Right kidney (tissue), 9 donors: ENCODE measurements at places on chromosomes 2 and 18.

- DNase-seq = no peak
Measured at GRCh38 chr2:192773044-192773443, 578.3 kb upstream of the TMEFF2 start.

GRCh38 chr2:127164761-127165538, 55.1 kb downstream of the CYP27C1 start:
- no peak for DNase-seq

GRCh38 chr2:36802952-36803351, 106.4 kb downstream of the VIT start:
- DNase-seq = no peak

DNA sequence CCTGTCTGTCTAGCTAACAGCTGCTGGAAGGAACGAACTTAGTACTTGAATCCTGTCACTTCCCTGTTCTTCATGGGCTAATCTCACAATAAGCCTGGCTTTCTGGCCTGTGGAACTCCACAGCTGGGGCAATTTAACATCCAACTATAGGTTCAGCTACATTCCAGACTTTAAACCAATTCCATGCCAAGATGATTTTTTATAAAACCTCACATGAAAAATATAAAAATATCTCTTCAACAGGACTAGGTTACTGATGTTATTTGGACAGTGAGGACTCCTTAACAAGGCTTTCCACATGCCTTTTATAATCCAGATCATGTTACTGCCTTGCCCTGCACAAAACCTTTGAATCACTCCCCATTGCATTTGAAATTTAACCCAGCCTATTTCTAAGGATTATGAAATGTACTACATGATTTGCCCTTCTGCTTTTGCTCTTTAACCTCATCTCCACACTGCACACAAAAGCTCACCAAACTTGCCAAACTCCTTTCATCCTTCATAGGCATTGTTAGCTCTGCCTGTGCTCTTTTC, 863.2 kb upstream of the CHAC2 start:
- DNase-seq = no peak

DNA sequence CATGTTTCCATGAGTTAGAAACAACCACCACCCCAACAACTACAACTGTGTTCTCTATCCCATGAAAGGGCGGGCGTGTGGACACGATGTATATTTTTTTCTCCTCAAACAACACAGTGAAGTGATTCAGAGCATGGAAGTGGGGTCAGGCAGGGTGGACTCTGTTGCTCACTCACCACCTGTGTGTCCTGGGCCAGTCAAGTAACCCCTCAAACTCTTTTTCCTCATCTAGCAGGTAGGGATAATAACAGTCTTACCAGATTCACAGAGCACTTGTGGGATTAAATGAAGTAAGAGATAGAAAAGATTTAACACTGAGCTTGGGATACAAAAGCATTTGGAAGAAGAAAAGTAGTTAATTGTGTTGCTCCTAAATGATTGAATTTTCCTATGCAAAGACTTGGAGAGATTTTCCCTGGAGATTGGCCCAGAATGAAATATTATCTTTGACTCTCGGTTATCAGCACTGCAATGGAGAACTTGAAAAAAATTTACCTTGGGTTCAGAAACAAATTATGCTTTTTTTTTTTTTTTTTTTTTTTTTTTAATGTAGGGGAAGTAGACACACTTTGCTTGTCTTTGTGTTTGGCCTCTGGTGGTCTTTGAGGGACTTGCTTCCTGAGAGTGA, 161.9 kb upstream of the EPAS1 start:
- DNase-seq = no peak

- no peak for DNase-seq
Measured at GRCh38 chr2:210195101-210195852, 24.1 kb upstream of the KANSL1L start.

DNA sequence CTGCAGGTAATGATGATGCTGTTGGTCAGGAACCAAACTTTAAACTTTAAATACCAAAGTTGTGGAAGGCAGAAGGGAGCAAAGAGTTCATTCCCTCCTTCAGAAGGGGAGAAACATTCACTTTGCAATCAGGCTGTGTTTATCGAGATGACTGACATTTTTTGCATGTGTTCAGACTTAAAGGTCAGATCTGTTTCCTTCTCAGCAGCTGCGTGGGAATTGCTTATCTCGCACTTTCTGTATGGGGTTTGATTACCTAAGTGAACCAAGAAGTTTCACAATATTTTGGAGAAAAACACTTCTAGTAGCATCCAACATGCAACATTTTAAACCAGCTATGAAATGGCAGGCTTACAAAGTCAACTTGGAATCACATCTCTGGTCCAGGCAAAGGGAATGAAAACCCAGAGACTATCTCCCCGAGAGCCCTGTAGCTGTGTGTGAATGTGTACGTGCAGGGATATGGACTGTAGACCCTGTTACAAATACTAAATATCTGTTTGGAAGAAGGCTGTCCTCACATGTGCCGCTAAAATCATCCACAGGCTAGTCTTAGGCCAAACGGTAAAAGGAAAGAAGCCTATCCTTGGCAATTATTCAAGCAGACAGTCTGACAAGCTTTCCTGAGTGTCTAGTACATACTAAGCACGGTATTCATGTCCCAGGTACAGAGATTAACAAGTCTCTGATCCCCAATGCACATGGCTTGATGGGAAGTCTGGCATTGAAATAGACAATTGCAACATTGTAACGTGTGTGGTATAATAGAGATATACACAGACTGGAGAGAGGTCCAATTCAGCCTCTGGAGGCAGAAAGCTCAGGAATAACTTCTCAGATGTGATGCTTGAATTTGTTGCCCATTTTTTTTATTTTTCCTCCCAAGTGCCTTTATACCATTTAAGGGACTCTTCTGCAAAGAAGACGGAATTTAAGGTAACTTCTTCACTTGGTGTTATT, 483.1 kb downstream of the DPP10 start:
- DNase-seq = no peak

DNA sequence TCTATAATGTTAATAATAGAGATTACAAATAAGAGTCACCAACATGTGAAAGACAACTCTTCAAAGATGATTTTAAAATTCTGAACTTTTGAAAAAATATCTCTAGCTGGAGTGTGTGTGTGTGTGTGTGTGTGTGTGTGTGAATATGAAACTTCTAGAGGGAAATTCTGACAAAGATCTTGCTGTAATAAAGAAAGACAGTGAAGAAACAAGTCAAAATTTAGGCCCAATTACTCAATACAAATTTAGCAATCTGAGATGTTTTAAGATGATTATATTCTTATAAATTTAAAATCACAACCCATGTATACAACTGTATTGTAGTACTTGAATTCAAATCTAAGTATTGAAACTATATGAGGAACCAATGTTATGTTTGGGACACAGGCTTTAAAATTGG, 57.2 kb upstream of the UGP2 start:
- DNase-seq = no peak

DNA sequence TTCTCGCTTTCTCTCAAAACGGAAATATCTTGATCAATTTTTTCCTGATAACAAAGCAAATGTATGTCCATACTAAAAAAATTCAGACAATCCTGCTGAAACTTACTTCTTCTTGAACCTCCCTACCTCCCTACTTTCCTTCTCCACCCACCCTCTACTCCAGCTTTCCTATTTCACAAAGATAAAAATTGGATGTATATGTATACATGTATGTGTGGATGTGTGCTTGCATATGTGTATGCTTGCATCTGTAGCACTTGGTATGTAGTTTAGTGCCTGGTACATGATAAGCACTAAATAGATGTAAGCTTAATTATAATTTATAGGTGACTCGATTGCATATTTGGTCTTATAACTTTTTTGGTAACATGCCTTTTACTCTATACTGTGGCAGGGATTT, 167.5 kb upstream of the ITGA4 start:
- no peak for DNase-seq

DNA sequence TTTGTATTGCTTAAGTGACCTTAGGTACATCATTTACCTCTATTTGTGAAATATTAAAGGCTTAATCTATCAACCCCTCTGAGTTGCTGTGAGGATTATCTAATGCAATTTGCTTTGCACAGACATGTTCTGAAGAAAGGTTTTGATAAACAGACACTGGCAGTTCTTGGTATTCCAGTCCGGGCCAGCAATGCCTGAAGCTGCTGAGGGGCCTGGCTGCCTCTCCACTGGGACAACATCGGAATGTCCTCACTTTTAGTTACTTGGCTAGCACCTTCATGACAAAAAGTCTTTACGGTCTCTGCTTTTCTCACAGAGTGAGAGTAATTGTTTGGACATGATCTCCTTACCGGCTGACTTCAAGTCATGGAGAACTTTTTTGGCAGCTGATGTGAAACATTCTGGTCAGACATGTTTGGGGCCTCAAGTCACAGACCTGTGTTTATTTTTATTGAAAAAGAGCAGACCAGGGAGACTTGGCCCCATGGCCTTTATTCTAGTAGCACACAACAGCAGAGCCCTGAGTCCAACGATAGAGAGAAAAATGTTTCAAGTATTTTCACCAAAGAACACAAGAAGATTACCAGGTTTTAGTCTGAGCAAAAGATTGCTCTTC, 1112.3 kb upstream of the FANCL start:
- DNase-seq = no peak

DNA sequence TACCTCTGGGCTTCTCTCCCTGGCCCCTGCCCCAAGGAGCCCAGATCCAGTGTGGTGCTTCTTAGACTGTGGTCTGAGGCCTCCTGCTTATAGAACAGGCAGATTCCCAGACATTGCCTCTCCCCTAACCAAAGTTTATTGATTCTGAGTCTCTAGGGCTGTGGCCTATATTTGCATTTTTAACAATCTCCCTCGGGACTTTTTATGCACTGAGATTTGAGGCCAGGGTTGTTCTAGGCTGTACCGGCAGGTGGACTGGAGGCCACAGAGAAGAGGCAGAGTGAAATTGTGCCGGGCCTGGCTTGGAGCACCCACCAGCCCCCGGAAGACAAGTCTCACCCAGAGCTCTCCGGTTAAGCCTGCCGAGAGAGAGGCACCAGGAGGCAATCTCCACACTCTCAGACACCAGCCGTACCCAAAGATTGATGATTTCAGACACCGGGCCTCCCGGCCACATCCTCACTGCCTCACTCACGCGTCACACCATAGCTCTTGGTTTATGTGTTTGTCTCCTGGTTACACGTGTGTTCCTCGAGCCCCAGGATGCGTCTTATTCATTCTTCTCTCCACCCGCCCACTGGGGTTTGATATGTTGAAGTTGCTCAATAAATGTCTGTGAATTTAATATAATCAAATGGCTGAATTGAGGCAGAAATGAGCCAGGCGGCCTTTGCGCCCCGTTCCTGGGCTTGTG, 203.7 kb downstream of the KLHL29 start:
- no peak for DNase-seq

- DNase-seq = no peak
Measured at GRCh38 chr18:11577271-11578112, 31.9 kb upstream of the SLC35G4 start.

DNA sequence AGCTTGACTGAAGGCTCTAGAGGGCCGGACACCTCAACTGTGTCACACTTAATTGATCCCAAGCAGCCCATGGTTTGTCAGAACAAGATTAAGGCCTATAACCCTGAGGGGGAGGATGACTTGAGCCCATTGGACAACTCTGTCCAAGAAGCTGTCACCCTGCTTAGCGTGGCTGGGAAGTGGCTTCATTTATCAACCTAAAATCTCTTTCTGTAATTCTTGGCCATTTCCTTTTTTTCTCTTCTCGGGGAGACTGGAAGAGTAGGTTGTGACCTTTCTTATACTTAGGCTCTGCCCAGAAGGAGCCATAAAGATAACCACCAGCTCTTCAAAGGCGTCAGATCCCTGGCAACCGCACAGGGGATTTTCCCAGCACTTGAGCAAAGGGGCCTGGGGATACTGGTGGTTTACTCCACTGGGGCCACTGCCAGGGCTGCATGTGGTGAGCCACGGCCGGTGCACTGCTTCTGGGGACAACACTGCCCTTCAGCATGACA, 265.5 kb downstream of the CYRIA start:
- DNase-seq = no peak

- DNase-seq = peak; percentile 85
Measured at GRCh38 chr18:13136904-13137669, 81.5 kb upstream of the LDLRAD4 start.

DNA sequence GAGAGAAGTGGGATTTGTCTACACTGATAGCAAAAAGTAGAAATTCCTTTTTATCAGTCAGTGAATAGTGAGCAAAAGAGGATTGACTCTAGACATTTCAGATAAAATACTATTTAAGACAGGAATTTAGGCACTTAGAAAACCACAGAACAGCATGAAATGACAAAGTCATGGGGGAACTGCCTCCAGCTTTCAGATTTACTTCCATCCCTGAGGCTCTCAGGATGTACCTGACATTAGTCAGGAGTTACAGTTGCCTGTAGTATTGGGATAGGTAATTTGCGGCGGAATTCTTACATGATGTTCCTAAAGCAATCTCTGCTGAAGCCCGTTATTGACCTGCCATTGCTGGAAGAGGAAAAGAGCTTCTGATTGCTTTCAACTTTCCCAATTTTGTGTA, 337.1 kb upstream of the MAP2 start:
- DNase-seq = no peak

DNA sequence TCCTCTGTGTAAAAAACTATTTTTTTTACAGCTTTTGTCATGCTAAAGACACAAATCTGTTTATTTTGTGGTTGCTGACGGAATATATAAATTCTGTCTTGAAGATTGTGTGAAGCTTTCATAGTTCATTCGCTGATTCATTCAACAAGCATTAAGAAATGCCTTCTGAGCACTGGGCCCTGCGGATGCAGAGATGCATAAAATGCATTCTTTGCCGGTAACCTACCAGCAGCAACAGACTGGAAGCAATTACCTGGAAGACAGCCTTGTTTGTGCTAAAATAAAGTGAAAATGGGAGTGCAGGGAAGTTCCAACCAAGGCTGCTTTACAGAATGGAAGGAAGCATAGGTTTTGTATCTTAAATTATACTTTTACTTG, 119.7 kb downstream of the PMAIP1 start:
- DNase-seq = no peak

- DNase-seq = peak; percentile 4
Measured at GRCh38 chr18:80112624-80113248, 3.7 kb downstream of the ADNP2 start.

GRCh38 chr2:165639504-165639903, 154.5 kb downstream of the GALNT3 start:
- no peak for DNase-seq

- no peak for DNase-seq
Measured at GRCh38 chr18:44238454-44238853, 442.2 kb upstream of the SETBP1 start.
